ENCODE measurements at places on chromosomes 3 and 15.
A peak's percentile ranks its signal among the peaks of the same experiment; 100 is the strongest.

- no peak for DNase-seq
Measured at GRCh38 chr15:63203451-63204090, 14.2 kb downstream of the RAB8B start.

DNA sequence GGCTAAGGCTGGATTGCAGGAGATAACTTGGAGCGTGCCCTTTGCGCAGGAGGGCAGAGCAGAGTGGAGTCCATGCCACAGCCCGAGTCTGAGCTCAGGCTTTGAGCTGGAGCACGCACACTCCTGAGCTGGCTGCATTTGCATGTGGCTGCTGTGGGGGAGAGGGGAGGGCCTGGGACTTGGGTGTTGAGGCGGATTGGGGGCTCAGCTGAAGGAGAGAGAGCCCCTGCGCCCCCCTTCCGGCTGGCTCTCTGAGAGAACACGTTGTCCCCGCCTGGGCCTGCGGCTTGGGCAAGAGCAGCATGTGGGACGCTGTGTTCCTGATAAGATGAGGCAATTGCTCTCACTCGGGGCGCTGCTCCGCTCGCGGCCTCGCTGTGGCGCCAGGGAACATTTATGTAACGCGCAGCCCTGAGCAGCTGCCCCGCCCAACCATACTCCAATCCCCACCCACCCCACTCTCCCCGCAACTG, 39.1 kb downstream of the KLF13 start:
- peak; percentile 97 for DNase-seq

DNA sequence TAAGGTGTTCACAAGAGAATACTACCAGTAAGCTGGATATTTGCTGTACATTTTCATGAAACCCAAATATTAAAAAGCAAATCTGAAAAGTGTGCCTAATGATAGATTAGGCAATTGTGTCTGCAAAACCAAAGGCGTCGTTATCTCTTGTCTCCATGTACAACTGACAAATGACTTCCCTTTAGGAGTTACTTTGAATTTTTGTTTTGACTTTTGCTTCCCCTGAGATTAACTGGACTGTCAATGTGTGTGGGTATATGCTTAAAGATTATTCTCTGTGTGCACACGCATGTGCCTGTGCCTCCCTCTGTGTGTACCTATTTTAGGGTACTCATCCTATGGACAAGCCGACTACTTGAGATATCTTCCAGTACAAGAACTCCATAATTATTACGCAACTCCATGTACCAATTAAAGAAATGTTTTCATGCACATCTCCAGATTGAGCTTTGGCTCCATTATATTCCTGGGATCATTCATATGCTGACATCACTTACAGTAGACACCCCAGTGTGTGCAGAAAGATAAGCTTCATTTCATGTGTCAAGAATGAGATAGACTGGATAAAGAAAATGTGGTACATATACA, 431.2 kb upstream of the ADAMTS9 start:
- DNase-seq = no peak

- DNase-seq = no peak
Measured at GRCh38 chr15:40072216-40072990, 33.4 kb upstream of the SRP14 start.

- no peak for DNase-seq
Measured at GRCh38 chr3:23465569-23465968, 262.4 kb downstream of the UBE2E2 start.

Measured in fibroblast of villous mesenchyme (primary cell).